ENCODE measurements at places on chromosomes 2 and 18. TPM values are rescaled to one million over a fixed set of nuclear protein-coding genes. Genes with fewer than 3 reads are reported as not detected.

TCF23 gene
- 0.10 TPM for total RNA-seq

FAP gene
- 21.8 TPM for total RNA-seq

SMYD1 gene
- total RNA-seq, result not detected

ZBTB14 gene
- total RNA-seq, result 4.6 TPM

ARHGEF33 gene
- total RNA-seq, result 0.12 TPM

OTOS gene
- total RNA-seq, result not detected

MYCN gene
- 0.37 TPM for total RNA-seq

GREB1 gene
- 2.3 TPM for total RNA-seq

C2orf66 gene
- total RNA-seq, result 0.56 TPM

OSR1 gene
- 70.5 TPM for total RNA-seq

NXPH2 gene
- total RNA-seq, result 0.25 TPM

G6PC2 gene
- total RNA-seq, result not detected

OR6B2 gene
- not detected for total RNA-seq

CFC1 gene
- not detected for total RNA-seq

DHRS9 gene
- 0.69 TPM for total RNA-seq

IRS1 gene
- total RNA-seq, result 15.6 TPM

RAB6C gene
- total RNA-seq, result not detected

GAL3ST2 gene
- total RNA-seq, result not detected

Data from cardiac ventricle fibroblast (primary cell).